ENCODE measurements at places on chromosomes 4 and X.

GRCh38 chr4:150379454-150379853, 202.5 kb upstream of the MAB21L2 start:
- H3K4me3 ChIP-seq = no peak overlapping the region
- DNase-seq = no peak
- H3K4me1 ChIP-seq = no peaks in the 10 kb centered on the region
- H3K27ac ChIP-seq = no peak overlapping the region

DNA sequence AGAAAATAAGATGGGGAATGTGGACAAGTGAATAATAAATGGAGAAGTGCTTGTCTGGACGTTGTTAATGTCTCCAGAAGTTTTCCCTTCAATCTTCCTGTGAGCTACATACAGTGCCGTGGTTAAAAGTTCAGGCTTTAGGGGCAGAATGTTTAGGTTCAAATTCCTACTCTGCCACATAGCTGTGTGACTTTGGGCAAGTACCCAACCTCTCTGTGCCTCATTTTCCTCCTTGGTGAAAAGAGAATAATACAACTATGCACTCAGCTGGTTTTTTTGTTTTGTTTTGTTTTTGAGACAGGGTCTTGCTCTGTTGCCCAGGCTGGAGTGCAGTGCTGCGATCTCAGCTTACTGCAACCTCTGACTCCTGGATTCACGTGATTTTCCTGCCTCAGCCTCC, 143.5 kb downstream of the CHIC2 start:
- no peak for DNase-seq
- H3K27me3 ChIP-seq = no peaks in the 10 kb centered on the region
- H3K4me1 ChIP-seq = no peaks in the 10 kb centered on the region
- no peak overlapping the region for H3K4me3 ChIP-seq

DNA sequence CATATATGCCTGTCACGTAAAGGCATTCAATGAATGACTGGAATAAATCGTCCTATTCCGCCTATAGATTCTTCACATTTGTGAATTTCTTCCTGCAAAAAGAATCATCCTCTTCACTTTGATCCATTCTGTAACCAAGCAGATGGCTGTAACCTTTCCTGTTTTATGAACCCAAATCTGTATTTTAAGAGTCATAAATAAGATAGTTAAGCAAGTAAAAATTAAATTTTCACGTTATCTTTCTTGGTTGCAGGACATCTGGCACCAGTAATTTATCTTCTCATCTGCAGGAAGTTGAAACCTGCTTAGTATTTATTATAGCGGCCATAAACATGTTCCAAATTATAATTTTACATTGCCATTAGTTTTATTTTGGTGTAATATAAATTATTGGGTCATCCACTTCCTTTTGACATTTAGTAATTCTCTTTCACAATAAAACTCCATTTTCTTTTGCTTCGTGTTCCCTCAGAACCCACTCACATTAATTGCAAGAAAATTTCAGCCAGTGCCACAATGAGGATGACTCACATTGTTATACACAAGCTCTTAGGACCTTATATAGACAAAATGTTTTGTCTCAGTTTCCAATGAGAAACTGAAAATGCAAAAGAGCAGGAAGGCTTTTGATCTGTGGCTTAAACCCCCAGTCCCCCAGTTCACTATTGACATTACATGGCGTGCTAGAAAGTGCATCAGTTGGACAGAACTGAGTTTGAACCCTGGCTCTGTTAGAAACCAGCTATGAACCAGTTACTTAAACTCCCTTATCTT, 51.1 kb downstream of the TMEM156 start:
- peaks cover 6% of the 10 kb centered on the region for H3K4me1 ChIP-seq
- no peaks in the 10 kb centered on the region for H3K27me3 ChIP-seq
- DNase-seq = no peak
- no peak overlapping the region for H3K4me3 ChIP-seq

- no peak overlapping the region for H3K27ac ChIP-seq
- no peaks in the 10 kb centered on the region for H3K4me1 ChIP-seq
- H3K27me3 ChIP-seq = no peaks in the 10 kb centered on the region
Measured at GRCh38 chr4:148222991-148223660, 219.1 kb downstream of the NR3C2 start.

DNA sequence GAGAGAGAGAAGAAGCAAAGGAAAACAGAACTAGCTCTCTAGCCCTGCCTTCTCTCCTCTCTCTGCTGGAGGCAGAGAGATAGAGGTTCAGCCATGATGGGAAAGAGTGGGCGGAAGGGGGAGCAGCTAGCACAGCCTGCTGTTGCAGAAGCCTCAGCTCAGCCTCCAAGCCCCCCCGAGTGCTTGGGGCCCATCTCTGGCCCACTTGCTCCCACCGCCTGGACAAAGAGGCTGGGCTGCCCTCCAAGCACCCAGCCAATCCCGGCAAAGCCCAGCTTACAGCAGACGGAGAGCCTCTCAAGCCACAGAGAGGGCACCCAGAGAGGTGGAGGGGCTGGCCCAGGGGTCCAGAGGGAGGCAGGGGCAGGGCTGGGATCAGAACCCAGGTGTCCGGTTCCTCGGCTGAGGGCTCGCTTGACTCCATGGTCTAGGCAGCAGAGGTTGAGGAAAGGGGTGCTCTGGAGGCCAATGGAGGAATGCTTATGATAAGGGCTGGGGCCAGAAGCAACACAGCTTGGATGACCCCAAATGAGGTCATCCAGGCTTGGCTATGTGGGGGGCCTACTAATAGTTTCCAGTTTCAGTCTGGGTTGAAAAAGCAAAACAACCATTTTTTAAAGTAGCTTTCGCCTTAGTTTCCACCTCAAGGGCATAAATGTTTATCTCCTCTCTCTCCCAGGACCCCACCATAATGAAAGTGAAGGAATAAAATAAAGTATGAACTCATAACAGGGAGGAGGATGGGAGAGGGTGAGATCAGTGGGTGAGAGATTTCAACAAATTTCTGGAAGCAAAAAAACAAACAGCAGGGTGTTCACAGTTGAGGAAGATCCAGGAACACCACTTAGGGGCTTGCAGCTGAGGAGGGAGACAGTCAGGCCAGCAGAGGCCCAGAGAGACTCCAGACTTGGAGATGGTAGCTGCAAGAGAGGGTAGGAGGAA, 24.9 kb upstream of the IQSEC2 start:
- H3K27ac ChIP-seq = no peak overlapping the region
- H3K4me1 ChIP-seq = no peaks in the 10 kb centered on the region
- DNase-seq = no peak
- H3K4me3 ChIP-seq = no peak overlapping the region
- no peaks in the 10 kb centered on the region for H3K36me3 ChIP-seq

DNA sequence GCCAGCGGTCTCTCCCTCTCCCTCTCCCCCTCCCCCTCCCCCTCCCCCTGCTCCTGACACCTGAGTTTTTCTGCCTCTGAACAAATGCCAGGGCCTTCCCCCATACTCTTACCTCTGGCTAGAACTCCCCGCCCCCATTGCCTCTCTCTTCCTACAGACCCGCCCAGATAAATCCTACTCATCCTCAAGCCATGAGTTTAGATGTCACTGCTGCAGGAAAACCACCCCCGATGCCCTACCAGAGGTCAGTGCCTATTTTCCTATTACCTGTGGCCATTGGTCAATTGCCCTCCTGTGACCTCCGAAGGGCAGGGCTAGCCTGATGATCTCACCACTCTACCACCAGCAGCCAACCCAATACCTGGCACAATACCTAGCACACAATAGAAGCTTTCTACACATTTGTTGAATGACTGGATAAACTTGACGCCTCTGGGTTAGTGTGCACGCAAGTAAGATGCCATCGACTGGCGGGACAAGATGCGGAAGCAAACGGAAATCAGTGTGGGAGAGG, 43.7 kb downstream of the SLC2A9 start:
- H3K4me3 ChIP-seq = no peak overlapping the region
- no peak overlapping the region for H3K27ac ChIP-seq
- H3K4me1 ChIP-seq = no peaks in the 10 kb centered on the region

GRCh38 chr4:70855464-70855863, 15.8 kb upstream of the GRSF1 start:
- no peak for DNase-seq
- no peak overlapping the region for H3K27ac ChIP-seq
- no peak overlapping the region for H3K4me3 ChIP-seq
- no peaks in the 10 kb centered on the region for H3K36me3 ChIP-seq

GRCh38 chr4:52869196-52869595, 7.1 kb downstream of the RASL11B start:
- H3K4me1 ChIP-seq = no peaks in the 10 kb centered on the region
- H3K36me3 ChIP-seq = peaks cover 2% of the 10 kb centered on the region
- DNase-seq = no peak
- no peak overlapping the region for H3K4me3 ChIP-seq

GRCh38 chrX:119218198-119218597, 17.9 kb upstream of the PGRMC1 start:
- H3K27ac ChIP-seq = no peak overlapping the region
- peak; percentile 11 for DNase-seq
- no peaks in the 10 kb centered on the region for H3K27me3 ChIP-seq
- H3K4me3 ChIP-seq = no peak overlapping the region
